ENCODE measurements at places on chromosomes 2 and 18.

DNA sequence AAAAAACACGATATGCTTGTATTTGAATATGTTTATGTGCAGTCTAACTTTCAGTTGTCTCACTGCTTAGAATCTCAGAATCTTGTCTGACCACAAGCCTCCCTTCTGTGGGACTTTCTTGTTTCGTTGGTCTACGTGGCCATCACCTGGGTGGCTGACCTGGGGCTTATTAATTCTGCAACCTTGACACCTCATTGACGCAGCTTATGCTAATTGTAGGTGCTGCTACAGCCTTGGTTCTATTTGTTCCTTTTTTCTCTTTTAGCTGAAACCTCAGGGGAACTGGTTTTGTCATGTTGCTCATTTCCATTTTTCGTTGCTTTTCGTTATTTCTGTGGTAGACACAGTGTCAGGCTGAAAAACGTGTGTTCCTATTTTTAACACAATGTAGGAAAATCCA lies 273.7 kb downstream of the SLC4A3 start:
- no peak for DNase-seq

GRCh38 chr2:27889774-27890145 lies 427 bp downstream of the RBKS start:
- DNase-seq = no peak

- DNase-seq = no peak
Observed at GRCh38 chr18:6614952-6615351, 114.6 kb upstream of the ARHGAP28 start.

DNA sequence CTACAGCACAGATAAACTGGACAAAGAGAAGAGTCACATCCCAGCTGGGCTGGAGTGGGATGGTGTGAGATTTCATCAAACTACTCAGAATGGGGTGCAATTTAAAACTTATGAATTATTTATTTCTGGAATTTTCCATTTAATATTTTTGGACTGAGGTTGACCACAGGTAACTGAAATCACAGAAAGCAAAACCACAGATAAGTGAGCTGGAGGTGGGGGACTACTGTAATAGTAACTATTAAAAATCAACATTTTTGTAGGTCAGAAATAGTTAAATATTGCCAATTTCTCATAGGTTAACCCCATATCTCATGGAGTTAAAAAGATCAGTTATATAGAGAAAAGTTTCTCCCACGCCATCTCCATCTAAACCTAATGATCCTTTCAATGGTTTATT lies 88.1 kb downstream of the SPOPL start:
- DNase-seq = no peak

DNA sequence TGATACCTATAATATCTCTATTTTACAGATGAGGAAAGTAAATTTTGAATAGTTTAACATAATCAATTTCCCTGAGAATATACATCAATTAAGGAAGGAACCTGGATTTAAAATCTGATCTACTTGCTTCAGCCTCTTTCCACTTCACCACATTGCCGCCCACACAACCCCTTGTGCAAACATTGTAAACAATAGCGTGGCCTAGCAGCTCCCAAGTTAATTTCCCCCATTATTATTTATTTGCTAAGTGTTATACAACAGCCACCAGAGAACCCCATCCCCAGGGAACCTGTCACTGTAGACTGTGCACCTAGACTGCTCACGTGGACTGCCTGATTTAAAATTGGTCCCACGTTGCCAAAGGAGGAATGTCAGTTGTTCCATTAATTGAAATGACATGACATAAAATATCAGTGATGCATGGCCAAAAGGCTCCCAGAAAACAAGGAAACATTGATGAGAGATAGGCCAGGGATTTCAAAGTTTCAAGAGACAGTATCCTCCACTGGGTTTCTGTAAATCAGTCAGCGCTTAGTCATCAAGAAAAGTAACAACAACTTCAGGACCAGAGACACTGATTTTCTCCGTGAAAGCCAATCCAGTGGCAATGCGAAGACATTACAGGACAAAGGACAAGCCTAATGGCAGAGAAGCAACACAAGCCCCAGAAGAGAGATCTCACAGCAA lies 41.3 kb downstream of the SCG2 start:
- DNase-seq = no peak

DNA sequence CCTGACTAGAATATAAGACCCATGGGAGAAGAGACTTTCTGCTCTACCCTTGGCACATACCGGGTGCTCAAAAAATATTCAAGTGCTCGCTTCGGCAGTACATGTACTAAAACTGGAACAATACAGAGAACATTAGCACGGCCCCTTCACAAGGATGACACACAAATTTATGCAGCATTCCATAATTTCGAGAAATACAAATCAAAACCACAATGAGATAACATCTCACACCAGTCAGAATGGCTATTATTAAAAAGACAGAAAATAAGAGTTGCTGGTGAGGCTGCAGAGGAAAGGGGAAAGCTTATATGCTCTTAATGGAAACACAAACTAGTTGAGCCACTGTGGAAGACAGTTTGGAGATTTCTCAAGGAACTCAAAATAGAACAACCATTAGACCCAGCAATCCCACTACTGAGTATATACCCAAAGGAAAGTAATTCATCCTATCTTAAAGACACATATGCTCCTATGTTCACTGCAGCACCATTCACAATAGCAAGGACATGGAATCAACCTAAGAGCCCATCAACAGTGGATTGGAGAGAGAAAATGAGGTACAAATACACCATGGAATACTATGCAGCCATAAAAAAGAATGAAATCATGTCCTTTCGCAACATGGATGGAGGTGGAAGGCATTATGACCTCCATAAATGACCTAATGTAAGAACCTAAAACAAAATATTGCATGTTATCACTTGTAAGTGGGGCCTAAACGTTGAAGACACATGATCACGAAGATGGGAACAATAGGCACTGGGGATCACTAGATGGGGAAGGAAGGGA lies 71.6 kb upstream of the CYP1B1 start:
- DNase-seq = no peak

GRCh38 chr2:4416431-4416830 lies 713.1 kb downstream of the DCDC2C start:
- no peak for DNase-seq

GRCh38 chr18:25298853-25299274 lies 53.1 kb downstream of the ZNF521 start:
- no peak for DNase-seq

DNA sequence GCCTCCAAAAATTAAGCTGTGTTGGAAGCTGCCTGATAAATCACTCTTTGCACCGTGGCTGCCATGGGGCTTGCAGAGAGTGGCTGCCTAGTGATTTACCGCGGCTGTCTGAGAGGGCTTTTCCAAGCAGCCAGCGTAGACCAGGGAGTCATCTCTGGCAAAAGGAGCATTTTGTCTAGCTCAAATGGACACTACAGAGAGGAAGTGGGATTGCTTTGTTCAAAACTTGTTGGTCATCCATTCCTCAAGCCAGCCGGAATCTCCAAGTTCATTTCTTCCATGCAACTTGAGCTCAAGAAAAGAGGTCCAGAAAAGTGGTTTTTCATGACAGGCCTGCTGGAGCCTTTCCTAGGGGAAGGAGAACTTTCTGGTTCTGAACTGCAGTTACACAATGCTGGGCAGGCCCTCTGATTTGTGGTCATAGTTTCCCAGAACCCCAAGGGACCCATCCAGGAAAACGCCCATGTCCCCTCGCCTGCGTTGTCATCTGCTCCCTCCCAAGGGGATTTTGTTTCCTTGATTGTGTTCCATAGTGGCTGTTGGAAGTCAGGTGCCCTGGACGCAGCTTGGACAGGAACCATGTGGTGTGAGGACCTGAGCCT lies 108.1 kb downstream of the TRIB2 start:
- DNase-seq = no peak

DNA sequence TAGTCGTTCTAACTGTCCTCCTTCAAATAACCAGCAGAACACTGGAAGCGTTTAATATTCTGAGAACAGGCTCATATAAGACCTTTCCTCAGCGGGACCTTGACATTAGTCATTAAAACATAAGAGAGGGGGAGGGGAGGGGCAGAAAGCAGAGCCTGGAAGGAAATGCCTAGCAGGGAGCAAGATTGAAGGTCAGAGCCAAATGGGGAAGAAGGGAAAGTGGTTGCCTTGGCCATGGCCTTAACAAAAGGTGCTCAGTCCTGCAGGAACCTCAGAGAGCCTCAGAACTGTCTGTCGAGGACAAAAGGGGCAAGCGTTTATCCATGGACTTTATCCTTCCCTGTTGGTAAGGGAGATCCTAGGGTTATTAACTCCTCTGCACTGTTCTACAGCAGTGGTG lies 856 bp upstream of the PLA2R1 start:
- peak; percentile 52 for DNase-seq

- no peak for DNase-seq
Observed at GRCh38 chr2:147182260-147182659, 662.6 kb upstream of the ACVR2A start.

GRCh38 chr2:136178941-136179601 lies 61.1 kb upstream of the CXCR4 start:
- DNase-seq = no peak

DNA sequence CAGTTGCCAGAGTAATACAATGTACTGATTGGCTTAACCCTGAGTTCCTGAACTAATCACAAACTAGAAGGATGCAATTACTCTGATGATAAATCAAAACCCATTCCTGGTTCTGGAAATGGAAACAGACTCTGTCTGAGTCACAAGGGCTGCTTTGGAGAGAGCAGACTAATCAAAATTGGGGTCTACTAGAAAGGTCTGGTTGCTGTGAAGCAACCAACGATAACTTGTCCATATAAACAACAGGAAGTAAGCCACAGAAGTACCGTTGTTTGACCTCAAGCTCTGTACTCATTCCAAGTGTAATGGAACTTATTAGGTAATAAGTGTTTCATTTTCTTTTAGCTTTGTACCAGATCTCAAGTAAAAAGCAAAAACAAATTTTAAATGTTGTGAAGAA lies 49.7 kb downstream of the RASGRP3 start:
- no peak for DNase-seq

GRCh38 chr2:68465081-68465916 lies 1.8 kb downstream of the FBXO48 start:
- DNase-seq = no peak

GRCh38 chr2:123614596-123614995 lies 410.5 kb upstream of the CNTNAP5 start:
- DNase-seq = no peak

DNA sequence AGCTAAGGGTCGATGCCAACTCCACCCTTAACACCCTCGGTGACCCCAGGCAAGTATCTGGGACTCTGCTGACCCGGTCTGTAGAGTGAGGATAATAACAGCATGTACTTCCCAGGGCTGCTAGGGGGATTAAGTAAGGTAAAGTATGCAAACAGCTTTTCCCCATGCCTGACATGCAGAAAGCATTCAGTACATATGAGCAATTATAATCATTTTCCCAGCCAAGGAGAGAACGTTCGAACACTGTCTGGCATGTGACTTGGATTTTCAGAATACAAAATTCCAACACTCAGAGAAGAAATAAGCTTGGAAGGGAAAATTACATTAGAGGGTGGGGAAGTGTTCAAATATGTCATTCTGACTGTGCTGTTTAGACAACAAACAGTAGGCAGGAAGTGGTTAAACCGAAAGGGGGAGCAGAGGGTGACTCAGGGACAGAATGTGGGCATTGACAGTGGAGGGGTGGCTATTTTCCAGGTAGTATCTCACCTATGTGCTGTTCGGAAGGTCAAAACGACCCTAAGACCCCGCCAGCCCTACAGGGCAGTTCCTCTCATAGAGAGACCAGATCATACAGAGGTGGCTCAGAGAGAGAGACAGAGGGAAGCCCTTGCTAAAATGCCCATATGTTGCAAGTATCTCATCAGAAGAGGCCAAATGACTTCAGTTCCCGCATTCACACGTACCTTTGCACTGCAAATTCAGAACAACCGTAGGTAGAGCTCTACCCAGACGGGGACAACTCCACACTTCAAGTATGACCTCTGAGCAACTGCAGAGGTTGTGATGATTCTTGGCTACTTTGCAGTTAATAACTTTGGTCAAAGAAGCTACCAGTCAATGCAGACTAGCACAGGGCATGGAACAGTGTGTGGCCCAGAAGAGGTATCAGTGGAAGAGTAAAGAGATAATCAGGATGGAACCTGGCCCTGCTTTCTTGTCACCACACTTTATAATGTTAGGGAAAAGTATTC lies 14.8 kb downstream of the ASPRV1 start:
- no peak for DNase-seq

GRCh38 chr2:63681896-63682295 lies 93.1 kb downstream of the MDH1 start:
- no peak for DNase-seq

DNA sequence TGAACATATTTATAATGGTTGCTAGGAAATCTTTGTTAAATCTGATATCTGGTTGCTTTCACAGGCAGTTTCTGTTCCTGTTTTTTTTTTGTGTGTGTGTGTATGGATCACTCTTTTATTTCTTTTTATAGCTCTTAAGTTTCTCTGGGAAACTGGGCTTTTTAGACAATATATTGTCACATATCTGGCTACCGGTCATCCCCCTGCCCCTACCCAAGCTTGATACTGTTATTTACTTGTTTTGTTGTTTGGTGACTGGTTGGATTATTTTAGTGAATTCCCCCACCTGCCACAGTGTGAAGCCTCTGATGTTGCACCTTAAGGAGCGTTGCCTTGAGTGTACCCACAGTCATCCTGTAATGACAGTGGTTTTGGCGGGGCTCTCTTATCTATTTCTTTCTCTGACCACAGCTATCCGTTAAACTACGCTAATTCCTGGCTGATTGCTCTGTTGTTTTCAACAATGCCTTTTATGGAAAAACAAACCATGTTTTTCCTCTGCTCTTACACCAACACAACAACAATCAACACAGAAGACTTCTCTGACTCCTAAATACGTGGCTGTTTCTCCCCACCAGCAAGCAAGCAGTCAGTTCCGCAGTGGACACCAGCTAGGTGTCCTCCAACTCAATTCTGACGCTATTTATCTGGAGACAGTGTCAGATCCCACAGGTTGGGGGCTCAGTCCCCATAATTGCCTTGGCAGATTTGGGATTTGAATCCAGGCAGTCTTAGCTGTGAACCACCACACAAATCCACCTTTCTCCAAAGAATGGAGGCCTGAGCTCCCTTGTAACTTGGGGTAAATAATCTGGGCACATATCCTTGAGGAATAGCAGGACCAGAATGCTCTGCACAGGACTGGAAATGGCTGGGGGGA lies 10.9 kb downstream of the GNLY start:
- DNase-seq = no peak

DNA sequence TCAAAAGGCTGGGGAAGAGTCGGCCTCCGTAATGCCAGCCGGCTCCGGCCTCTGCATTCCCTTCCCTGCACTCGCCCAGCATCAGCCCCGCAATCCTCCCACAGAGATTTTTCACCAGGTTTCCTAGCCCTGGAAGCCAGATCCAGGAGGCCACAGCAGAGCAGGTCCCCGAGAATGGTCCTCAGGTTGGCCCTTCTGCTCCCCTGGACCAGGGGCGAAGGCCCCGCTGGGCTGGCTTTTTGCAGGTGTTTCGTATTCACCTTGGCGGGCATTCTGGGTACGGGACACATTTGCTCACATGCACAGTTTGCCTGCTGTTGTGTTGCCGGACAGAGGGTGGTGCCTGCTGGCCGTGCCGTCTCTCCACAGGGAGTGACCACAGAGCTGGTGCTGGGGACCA lies 309.5 kb downstream of the NDUFA10 start:
- no peak for DNase-seq

- DNase-seq = no peak
Observed at GRCh38 chr2:102735416-102736109, 26.3 kb upstream of the TMEM182 start.
